Fibroblast of villous mesenchyme (primary cell): ENCODE measurements at places on chromosomes 6 and 20. TPM values are rescaled to one million over a fixed set of nuclear protein-coding genes. Genes with fewer than 3 reads are reported as not detected.

The FOXQ1 gene
- 0.43 and 0.97 TPM in 2 replicates for total RNA-seq

The ZSCAN23 gene
- total RNA-seq, result 4.3 and 9.0 TPM in 2 replicates

The DZANK1 gene
- 0.64 and 1.3 TPM in 2 replicates for total RNA-seq

The SRXN1 gene
- 32.9 and 35.4 TPM in 2 replicates for total RNA-seq

The CRISP3 gene
- not detected in 2 replicates for total RNA-seq

The SSTR4 gene
- total RNA-seq, result not detected in 2 replicates

The RIMS4 gene
- total RNA-seq, result under 0.01 TPM in 1 of 2 replicates, not detected in the other

The HEY2 gene
- 0.32 TPM in 1 of 2 replicates, not detected in the other for total RNA-seq
